ENCODE measurements at places on chromosomes 2 and 18.

GRCh38 chr2:113253453-113253852 lies 25.3 kb downstream of the PAX8 start:
- no peak for DNase-seq

DNA sequence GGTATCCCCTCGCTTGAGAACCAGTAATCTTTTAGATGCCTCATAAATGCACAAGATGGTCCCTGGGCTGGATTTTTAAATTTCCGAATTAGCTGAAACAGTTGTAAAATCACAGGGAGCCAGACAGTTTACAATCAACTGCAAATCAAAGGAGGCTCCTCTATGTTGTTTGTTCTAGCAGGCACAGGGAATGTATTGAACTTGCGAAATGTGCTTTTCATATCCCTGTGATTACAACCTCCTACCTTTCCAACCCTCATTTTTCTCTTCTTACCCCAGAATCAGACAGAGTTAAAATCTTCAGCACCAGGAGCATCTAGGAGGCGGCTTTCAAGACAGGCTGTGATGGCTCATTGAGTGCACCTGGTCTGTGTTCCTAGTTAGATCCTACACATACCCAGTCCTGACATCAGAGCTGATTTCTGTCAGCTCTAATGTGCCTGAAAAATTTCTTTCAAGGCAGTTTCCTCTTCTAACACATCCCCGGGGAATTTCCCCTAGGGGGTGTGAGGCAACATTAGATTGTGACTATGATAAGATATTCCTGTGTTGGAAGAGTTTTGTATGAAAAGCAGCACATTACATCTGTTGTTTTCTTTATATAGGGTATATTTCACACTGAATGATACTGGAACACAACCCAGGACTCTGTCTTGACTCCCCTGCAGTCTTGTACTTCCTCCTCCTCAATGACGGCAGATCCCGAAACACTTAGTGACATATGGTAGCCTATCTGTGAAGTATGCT lies 17.9 kb upstream of the CAVIN2 start:
- DNase-seq = no peak

DNA sequence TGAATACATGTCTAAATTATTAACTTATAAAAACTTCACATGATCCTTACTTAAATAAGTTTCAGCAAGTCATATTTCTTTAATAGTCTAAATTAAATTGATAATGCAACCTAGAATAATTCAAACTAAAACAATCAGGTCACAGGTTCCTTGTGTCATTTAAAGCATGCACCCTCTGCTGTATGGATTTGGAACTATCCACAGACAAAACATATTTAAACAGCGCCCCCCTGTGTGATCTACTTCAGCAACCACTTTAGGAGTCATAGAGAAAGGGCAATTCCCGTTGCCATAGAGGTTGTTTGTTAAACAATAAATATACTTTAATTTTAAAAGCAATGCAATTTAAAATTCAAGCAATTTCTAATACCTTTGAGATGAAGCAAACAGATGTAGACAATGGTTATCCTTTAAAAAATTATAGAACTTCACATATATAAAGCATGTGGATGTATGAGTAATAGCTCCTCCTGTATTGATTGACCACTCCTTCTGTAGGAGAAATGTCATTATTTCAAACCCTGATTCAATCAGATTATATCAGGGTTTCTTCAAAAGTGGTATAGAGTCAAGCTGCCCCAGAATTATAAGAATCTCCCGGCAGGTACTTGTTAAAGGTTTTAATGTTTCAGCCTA lies 21.2 kb downstream of the GRB14 start:
- peak; percentile 44 for DNase-seq

DNA sequence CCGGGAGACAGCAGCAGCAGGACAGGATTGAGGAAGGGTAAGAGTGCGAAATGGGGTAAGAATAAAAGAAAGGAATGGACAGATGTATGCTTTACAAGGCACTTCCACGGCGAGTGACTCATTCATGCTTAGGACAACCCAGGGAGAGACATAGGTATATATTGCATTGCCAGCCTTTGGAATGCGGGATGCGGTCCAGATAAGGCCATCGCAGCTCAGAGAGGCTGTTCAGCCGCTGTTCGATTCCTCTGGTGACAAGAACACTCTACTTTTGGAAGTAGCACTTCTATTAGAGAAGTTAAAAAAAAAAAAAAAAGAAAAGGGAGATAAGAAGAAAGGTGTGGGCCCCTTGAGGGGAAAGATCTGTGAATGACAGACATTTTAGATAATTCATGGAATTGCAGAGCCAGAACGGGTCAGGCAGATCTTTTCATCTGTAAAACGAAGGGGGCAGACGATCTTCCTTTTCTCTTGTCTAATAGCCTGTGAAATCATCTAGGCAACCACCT lies 819 bp upstream of the NCOA1 start:
- DNase-seq = no peak

GRCh38 chr18:10659594-10659993 lies 133.8 kb downstream of the NAPG start:
- no peak for DNase-seq

DNA sequence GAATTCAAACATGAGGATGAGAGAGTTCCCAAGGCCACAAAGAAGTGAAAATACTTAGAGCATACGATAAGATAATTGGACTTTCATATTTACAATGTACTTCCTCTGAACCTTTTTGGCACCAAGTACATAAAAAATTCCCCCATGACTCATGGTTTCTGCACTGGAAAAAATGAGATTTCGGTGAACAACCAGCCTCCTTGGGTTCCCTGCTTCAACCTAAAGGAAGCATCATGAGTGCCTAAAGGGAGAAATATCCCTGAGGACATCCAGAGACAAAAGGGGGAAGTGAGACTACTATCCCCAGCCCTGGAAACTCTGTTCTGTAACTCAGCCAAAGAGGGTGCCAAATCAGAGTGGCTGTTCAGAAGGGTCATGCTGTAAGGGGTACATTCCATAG lies 562.7 kb upstream of the SLC39A10 start:
- no peak for DNase-seq

GRCh38 chr2:157260533-157261198 lies 3.2 kb downstream of the GALNT5 start:
- DNase-seq = no peak

- no peak for DNase-seq
These were observed 96.2 kb upstream of the HAAO start for GRCh38 chr2:42888321-42889245.

DNA sequence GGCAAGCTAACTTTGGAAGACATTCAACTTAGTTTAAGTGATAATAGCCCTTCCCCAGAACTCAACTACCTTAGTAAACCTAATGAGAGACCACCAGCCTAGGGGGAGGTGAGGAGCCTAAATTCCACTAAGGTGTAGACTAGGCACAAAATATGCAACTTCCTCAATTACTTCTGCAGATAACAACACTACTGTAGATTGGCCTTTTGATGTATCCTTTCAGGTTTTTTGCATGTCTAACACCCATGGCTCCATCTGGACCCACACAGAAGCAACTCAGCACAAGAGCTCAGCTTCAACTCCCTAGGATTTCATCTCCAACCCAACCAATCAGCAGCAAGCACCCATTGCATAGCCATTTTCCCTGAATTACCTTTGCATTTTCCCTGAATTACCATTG lies 353.3 kb downstream of the AKAIN1 start:
- DNase-seq = no peak

- peak; percentile 16 for DNase-seq
These were observed 757.5 kb upstream of the DDX18 start for GRCh38 chr2:117057016-117057415.

GRCh38 chr2:71711133-71711855 lies 257.9 kb downstream of the DYSF start:
- no peak for DNase-seq

DNA sequence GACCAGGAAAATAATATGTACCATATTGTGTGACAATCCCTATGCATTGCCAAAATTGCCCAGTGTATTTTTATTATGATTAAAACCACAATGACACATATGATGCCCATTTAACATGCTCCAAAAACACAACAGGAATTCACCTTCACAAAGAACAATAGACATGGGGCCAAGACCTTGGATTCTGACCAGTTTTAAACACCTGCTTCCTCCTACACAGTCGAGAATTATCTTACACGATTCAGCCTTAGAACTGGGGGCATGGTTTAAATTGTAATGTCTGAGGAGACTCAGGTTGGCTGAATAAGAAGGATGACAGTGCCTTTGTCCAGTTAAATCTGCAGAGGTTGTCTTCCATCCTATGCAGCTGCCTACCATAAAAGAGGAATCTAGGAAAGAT lies 212.7 kb downstream of the PLCL1 start:
- DNase-seq = no peak

DNA sequence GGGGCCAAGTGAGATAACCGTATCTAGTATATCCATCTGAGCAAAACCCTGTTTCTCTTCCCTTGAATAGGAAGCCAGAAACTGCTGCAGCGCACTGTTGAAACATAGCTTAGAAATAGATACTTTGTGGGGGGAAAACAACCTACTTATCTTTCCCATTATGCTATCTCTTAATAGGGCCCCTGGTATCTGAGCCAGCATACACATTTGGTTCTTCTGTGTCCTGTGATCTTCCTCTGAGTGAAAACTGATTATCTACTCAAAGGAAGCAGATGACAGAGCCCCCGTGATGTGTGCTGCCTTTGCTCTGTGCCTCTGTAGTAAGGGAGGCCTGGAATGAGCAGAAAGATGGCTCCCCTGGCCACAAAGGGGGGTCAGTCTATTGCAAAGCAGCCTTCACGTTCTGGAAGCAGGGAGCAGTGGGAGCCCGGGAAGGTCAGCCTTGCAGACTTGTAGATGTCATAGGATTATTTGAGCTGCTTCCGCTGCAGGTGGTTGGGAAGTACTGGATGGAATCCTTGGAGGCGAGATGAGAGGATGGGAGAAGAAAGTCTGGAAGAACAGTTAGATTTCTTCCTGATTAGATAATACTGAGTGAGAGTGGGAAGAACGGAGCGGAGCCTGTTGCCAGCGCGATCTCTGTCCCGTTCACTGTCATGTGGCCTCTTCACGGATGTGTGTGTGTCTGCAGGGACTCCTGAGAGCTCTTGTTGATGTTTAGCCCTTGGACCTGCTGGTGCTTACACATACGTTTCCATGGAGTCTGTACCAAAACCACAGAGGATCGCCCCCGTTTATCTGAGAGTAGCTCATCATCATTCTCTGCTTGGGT lies 150.1 kb downstream of the AGAP1 start:
- DNase-seq = no peak

GRCh38 chr2:199679883-199680282 lies 171.1 kb downstream of the FTCDNL1 start:
- DNase-seq = no peak

DNA sequence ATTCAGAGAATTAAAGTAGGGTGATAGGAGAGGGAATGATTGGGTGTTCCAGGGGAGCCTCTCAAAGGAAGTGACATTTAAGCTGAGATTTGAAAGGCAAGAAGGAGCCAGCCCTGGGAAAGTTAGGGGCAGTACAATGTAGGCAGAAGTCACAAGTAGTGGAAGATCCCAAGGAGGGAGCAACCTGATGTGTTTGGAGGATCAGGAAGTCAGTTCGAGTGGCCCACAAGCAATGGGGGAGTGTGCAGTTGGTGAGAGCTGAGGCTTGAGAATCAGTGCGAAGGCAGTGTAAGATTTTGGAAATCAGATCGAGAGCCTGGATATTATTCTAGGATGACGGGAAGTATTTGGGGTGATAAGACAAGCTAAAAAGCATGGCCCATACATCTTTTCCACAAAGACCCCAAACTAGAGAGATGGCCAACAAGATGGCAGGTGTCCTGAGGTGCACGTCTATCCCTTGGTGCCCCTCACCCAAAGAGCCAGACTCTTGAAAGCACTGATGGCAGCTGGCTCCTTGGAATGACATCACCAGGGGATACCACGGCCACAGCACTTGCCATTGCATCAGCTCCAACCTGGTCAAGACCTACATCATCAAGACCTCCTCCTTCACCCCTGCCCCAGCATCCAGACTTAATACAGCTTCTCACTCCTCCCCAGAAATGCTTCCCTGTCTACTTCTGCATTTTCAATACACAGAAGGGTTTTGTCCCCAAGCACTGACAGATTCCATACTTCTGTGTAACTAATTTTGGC lies 127.3 kb downstream of the BCL2 start:
- no peak for DNase-seq

- DNase-seq = no peak
These were observed 775 bp downstream of the SNED1 start for GRCh38 chr2:240998995-240999791.

GRCh38 chr2:161131804-161132203 lies 28.4 kb upstream of the TANK start:
- DNase-seq = no peak

Data from retinal pigment epithelial cell (primary cell).